Activated T-cell treated with anti-CD3 and anti-CD28 coated beads, Interleukin-2, amount 50 U/mL, for 72 hours (primary cell): ENCODE measurements at places on chromosomes 5 and 9.

DNA sequence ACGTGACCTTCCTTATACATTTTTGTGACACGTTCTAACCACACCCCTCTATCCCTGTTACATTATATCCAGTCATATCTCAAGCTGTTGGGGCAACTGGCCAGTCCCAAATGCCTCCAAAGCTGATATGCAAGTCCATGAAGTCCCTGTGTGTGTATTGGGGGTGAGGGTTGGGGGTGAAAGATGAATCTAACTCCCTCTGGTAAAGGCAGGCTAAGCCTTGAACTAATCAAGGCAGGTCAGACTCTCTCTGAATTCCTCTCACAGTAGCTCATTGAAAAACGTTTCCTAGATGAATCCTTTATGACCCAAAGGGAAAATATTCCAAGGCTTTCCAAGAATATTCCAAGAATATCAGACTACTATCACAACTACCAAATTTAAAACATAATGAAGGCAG lies 174.4 kb downstream of the MUSK start:
- DNase-seq, result no peak

GRCh38 chr5:108196276-108196675 lies 185.6 kb downstream of the FBXL17 start:
- no peak for DNase-seq

DNA sequence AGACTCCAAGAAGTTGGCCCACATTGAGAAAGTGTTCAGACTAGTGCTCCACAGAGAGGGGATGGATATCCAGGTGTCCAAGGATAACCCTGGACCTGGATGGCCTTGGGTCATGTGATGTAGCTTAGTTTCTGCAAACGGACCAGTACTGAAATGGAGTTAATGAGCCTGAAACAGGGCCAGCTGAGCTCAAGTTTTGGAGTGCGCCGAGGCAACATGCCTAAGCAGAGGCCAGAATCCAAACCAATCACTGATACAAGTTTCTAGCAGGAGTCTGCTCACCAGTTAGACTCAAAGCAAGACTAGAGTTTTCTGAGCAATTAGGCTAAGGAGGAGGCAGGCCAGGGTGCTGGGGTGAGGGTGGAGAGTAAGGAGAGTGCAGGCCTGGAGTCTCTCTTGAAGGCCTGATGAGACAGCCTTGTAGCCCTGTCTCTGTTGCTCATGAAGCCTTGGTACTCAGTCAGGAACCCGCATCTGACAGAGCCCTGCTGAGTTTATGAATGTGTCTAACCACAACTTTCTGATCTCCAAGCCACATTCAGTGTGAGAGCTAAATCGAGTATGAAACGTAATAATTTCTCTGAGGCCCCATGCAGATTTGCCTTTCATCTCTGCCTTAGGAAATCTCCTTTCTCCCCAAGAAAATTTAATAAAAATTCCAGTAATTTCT lies 68.9 kb upstream of the EQTN start:
- peak; percentile 74 for DNase-seq

DNA sequence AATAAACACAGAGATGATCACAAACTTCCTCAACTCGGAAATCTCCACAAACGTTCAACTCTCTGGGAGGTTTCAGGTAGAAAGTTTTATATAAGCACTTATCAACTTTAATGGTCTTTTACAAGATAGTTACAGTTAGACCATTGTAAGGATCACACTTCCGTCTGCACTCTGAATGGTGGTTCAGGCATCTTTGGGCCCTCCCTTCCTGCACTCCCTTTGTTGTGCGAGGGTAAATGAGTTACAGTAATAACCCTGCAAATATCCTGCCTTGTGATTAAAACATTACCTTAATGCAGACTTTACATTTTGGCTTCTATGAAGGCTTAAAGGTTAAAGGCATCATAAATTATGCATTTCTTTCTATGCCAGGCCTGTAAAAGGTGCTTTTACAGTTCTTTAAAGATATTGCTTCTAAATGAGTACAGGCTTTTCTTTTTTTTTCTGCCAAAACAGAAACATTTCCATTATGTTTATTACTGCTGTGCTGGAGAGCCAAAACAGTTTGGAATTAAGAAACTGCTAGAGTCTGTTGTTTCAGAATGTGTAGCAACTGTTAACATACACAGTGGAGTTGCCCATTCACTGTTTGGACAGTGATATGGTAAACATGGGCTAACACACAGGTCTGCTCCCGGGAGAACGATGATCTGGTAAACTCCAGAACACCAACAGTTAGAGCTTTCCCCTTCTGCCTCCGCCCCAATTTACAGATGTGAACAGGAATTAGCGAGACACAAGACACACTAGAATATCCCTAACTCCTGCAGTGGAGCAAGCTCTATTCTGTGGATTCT lies 1.1 kb downstream of the PRUNE2 start:
- DNase-seq, result no peak

DNA sequence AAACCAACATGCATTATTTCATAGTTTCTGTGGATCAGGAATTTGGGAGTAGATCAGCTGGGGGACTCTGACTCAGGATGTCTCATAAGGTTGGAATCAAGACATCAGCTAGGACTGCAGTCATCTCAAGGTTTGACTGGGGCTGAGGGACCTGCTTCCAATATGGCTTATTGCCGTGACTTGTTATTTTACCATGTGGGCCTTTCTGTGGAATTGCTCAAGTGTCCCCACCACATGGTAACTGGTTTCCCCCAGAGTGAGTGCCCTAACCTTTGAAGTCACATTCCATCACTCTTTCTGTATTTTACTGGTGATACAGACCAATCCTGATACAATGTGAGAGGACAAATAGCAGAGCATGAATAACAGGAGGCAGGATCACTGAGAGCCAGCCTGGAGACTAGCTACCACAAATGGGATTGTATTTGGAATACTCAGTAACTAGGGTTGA lies 70.2 kb upstream of the ELL2 start:
- no peak for DNase-seq

DNA sequence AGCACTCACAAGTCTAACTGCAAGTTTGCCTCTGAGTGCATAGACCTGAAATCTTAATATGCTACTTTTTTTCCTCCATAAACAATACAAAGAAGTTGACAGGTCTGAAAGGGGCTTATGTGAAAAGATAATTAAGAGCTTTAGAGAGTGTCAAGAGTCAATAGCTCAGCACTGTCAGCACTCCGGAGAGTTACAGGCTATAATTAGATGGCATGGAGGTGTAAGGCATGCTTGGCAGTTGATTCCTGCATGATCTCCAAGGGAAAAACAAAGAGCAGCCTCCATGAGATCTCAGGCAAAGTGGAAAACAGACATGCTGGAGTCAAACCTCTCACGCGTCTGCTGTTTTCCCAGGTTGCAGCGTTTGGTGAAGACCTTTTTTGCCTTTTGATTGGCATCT lies 468.7 kb downstream of the TLE4 start:
- DNase-seq, result no peak

GRCh38 chr5:174283211-174284005 lies 237.9 kb downstream of the NSG2 start:
- DNase-seq, result no peak

DNA sequence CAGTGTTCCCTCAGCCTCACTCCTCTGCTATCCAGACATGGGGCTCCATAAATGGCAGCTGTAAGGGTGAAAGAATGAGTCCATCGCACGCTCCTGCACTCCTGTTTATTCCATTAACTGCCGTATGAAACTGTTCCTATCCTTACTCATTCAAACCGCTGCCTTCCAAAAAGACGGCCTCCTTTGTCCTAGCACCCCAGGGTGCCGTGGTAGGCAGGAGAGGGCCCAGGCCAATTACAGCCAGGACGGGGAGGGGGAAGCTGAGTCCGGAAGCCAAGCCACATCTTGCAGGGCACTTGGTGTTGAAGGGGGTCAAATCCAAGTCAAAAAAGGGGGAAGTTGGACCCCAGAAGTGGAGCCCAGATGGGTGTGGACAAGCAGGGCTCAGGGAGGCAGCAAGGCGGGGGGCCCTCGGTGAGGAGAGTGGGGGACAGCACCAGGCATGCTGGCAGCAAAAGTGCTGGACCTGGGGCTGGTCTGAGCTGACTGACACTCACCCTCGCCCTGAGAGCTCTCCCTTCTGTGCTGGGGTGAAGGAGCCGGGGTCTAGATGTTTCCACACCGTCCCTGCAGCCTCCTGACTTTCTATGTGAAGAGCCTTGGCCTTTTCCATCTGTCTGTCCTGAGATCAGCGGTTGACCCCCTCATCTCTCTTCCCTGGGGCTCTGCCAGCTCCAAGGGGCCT lies 63.3 kb downstream of the COL23A1 start:
- DNase-seq, result no peak

- no peak for DNase-seq
Measured at GRCh38 chr5:116153687-116154174, 68.9 kb downstream of the COMMD10 start.

DNA sequence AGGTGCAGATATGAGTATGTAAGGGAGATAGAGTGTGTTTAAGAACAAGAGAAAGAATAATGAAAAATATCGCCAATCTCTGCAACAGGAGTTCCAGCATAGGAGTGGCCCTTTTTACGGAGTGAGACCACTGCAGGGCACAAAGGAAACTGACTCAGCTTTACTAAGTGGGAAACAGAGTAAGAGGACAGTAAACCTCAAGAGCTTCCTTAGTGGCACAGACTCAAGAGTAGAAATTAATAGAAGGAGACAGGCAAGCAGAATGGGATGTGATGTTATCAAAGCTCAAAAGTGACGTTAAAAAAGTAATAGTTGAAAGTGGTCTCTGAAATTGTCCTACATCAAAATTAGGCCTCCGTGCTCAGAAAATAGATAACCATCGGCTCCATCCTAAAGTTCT lies 2.1 kb upstream of the SH3RF2 start:
- DNase-seq, result no peak
